ENCODE measurements at places on chromosomes 1 and 21. TPM values are rescaled to one million over a fixed set of nuclear protein-coding genes. Genes with fewer than 3 reads are reported as not detected.

Gene PM20D1
- 0.57 TPM for total RNA-seq

Gene KRTAP19-3
- total RNA-seq = not detected

DNA sequence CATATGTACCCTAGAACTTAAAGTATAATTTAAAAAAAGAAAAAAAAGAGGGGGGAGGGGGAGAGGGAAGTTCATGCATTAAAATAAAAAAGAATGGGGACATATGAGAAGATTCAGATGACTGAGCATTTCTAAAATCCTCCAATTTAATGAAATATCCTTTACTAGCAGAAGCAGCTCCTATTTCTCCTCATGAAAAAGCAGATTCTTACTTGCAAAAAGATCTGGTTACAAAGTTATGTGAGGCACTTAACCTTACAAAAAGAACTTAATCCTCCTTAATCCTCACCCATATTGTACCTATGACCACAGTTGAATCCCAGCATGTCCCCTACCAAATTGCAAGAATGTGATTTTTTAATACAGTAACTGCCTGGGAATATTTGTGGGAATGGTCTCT, 298.5 kb downstream of the SRGAP2C start:
- DNase-seq = no peak

GRCh38 chr1:89800022-89800655, 20.7 kb upstream of the LRRC8D start:
- DNase-seq = no peak

DNA sequence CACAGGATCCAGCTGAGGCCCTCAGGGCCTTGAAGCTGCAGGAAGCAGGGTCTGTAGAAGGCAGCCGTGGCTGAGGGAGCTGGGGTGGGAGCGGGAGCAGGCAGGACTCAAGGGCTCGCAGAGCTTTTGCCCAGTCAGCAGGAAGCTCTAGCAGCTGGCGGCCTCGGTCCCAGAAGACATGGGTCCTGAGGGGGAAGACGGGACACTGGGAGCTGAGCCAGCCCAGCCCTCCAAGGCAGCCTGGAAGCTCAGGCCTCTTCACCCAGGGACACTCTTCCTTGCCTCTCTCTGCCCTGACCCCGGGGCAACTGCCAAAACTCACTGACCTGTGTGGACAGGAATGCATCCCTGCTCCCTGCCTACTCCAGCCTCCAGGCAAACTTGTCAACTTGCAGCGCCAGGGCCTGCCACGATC, 8.9 kb downstream of the ADGRB2 start:
- DNase-seq = no peak

DNA sequence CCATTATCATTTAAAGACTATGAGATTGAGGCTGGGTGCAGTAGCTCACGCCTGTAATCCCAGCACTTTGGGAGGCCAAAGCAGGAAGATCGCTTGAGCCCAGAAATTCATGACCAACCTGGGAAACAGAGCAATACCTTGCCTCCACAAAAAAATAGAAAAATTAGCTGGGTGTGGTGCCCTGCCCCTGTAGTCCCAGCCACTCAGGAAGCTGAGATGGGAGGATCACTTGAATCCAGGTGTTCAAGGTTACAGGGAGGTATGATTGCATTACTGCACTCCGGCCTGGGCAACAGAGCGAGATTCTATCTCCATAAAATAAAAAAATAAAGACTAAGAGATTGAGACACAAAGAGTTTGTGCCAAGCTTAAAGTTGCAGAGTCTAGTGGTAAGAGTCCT, 537.0 kb downstream of the DPYD start:
- no peak for DNase-seq

DNA sequence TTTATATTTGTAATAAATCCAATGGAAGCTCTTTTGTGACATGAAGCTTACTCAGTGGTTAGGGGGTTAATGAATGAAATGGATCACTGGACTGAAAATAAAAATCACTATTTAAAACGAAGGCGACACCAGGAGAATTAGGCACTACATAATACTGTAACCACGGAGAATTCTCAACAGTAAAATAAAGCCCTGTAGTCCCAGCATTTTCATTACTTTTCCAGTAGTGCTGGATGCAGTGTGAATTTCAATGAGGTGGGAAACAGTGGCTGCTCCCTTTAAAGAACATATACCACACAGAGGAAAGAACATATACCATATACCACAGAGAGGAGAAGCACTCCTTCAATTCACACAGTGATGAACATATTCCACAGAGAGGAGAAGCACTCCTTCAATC, 275.0 kb downstream of the SMYD3 start:
- no peak for DNase-seq

- peak; percentile 25 for DNase-seq
Measured at GRCh38 chr1:147598621-147599361, 57.5 kb downstream of the BCL9 start.

DNA sequence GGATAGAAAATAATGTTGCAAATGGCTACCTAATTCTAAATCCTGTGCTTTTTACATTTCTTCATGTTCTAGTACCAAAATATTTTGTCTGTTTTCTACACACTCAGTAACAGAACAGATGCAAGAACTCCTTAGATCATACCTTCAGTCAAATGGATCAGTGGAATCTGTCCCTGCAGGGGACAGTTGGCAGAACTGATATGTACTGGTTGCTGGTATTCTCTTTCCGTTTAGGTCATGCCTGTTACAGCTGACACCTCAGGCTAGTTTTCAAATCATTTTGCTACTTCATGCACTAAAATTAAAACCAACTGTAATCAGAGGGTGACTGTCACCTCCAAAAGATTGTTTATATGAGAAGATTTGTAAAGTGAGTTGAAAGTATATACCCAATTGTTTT, 109.2 kb downstream of the TNNI3K start:
- DNase-seq = no peak

DNA sequence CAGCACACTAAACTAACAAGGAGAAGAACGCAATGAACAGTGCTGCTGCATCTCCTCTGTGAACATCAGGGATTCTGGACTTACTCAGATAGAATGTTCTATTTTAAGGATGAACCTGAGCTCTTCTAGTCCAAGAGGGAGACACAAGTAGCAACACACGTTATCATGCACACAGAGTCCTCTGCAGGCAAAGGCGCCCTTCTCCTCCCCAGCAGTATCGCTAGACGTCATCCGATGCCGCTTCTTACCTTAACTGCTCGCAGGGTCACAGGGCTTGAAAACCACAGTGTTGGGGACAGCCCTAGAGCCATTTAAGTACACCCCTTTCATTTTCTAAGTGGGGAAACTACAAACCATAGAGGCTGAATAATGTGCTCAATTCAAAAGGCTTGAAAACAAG, 74.5 kb downstream of the HIVEP3 start:
- no peak for DNase-seq

- no peak for DNase-seq
Measured at GRCh38 chr1:226845624-226846023, 24.8 kb upstream of the PSEN2 start.

DNA sequence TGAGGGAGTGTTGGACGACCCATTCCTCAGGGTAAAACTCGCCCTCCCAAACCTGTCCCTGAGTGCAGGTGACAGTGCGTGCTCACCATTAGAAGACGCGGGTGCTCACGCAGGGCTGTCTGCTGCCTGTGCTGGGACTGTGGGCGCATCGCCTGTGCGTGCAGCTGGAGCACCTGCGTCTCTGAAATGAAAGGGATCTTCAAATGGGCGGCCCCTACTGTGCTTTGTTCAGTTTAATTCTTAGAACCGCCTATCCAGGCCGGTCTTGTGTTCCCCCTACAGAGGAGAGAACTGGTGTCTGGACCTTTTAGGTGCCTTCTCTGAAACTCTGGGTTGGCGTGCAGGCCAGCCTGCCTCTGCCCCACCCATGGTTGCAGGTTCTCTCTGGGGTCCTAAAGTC, 125.8 kb downstream of the PCBP3 start:
- DNase-seq = no peak

DNA sequence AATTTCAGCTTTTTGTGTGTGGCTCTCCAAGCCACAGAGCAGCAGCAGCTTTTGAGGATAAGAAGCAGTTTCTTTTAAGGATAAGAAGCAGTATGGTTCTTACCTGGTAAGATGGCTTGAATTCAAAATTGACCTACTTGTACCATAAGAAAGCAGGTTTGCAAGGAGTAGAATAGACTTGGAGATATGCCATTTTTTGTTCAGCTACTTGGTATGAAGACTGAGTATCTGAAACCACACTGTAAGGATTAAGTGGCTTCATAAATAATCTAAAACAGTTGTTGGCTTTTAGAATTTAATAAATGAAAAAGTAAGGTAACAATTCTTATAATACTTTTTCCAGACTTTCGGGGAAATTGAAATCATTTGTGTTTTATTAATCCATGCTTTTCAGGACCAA, 74.2 kb downstream of the ATF6 start:
- DNase-seq = no peak

DNA sequence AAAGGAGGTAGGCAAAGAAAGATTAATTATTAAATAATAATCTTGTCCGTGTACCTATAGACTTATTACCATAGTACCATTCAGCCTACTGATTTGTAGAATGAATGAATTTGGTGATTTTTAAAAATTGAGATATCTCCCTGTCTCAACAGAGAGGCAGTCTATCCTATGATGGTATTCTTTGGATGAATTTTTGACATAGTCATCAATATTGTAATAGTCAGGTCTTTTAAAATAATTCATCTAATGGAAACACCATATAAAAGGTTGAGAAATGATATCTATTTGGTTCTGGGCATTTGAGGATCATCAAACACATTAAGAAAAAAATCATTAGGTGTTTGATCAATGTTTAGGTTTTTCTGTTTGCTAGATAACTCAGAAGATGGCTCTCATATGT, 35.6 kb upstream of the MAB21L3 start:
- DNase-seq = no peak

DNA sequence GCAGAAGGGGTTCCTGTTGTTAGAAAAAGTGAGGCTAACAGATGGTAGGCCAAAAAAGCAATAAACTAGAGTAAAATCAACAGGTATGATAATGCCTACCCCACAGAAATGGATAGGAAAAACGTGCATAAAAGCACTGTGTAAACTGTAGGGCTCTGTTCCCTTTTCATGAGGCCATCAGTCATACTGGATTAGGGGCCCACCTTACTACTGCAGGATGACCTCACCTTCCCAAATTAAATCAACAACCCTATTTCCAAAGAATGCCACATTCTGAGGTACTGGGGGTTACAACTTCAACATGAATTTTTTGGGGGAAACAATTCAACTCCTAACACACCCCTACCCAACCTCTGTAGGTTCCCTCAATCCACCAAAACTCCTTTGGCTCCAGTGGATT, 54.9 kb downstream of the KIAA1614 start:
- DNase-seq = no peak

DNA sequence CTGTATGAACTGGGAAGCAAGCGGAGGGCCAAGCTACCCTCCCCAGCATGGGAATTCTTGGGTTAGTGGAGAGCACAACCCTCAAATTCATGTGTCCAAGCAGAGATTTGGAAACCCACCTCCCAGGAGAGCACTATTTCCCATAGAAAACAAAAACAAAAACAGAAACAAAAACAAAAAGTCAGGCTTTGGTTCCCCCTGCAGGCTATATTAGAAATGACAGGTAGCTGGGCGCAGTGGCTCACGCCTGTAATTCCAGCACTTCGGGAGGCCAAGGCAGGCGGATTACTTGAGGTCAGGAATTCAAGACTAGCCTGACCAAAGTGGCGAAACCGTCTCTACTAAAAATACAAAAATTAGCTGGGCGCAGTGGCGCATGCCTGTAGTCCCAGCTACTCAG, 10.8 kb downstream of the MINDY1 start:
- DNase-seq = no peak

GRCh38 chr1:166112425-166112824, 54.4 kb downstream of the FAM78B start:
- no peak for DNase-seq

DNA sequence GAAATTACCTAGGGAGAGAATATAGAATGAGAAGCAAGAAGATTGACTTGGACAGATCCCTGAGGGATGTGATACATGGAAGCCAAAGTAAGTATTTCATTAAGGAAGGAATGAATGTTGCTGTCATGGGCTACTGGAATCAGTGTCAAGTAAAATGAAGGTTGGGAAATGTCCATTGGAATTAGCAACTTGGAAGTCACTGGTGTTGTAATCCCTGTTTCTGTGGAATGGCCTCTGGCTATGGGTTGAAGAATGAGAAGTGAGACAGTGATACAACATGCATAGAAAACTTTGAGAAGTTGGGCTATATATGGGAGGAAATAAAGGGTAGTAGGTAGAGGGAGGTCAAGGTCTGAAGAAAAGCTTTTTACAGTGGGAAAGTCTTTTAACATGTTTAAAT, 54.7 kb downstream of the CCDC18 start:
- DNase-seq = no peak
